Natural killer cell treated with Interleukin-12 subunit alpha and Interleukin-12 subunit beta and Interleukin-15 and Interleukin-18, amount 100 ng/mL, for 72 hours (primary cell): ENCODE measurements at places on chromosomes 7 and 10. TPM values are rescaled to one million over a fixed set of nuclear protein-coding genes. Genes with fewer than 3 reads are reported as not detected.

GRCh38 chr7:114903131-114903530 is 18.8 kb upstream of the MDFIC start:
- no peak overlapping the region for H3K27ac ChIP-seq
- no peak for DNase-seq
- H3K27me3 ChIP-seq, result no peaks in the 10 kb centered on the region
- no peaks in the 10 kb centered on the region for H3K36me3 ChIP-seq
- H3K4me1 ChIP-seq, result no peaks in the 10 kb centered on the region

DNA sequence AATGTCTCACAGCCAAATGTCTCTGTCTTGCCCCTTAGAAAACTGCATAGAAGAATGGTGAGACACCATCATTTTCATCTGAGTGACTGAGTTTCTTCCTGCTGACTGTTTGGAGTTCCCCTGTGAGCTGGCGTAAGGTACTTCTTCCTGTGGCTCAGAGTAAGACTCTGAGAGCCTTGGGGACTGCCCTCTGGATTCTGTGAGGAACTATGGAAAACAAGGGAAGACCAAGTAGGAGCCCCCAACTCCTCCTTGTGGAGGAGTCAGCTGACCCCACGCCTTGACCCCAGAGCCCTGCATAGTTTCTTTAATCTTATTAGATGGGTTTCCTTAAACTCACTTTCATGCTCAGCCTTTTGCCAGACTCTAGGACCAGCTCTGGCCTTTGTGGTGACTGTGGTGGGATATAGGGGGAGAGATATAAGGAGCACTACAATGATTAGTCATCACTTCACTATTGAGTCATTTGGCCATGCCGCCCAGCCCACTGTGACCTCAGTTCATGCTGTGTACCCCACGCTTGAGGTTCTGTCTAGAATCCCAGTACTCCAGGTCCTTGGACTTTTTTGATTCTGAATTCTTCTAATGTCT is 51.8 kb upstream of the FAM133B start:
- DNase-seq, result peak; percentile 89
- peak overlapping the region; percentile 81 for H3K4me3 ChIP-seq
- peak overlapping the region; percentile 100 for H3K27ac ChIP-seq
- H3K36me3 ChIP-seq, result peaks cover 31% of the 10 kb centered on the region
- no peaks in the 10 kb centered on the region for H3K27me3 ChIP-seq

GRCh38 chr10:89684604-89685003 is 16.8 kb upstream of the KIF20B start:
- no peak for DNase-seq
- peaks cover 23% of the 10 kb centered on the region for H3K27me3 ChIP-seq
- H3K36me3 ChIP-seq, result no peaks in the 10 kb centered on the region
- H3K4me3 ChIP-seq, result no peak overlapping the region

GRCh38 chr10:79244068-79244442 is 103.2 kb upstream of the PPIF start:
- H3K27ac ChIP-seq, result peak overlapping the region; percentile 82
- DNase-seq, result no peak
- peak overlapping the region; percentile 88 for H3K4me3 ChIP-seq
- no peaks in the 10 kb centered on the region for H3K36me3 ChIP-seq
- no peaks in the 10 kb centered on the region for H3K27me3 ChIP-seq
- peaks cover 66% of the 10 kb centered on the region for H3K4me1 ChIP-seq

- no peak overlapping the region for H3K4me3 ChIP-seq
- no peaks in the 10 kb centered on the region for H3K27me3 ChIP-seq
- no peaks in the 10 kb centered on the region for H3K36me3 ChIP-seq
Measured at GRCh38 chr10:43249962-43250614, 16.8 kb downstream of the RASGEF1A start.

GRCh38 chr7:24336461-24336860 is 52.5 kb downstream of the NPY start:
- H3K27me3 ChIP-seq, result peaks cover 23% of the 10 kb centered on the region
- peaks cover 6% of the 10 kb centered on the region for H3K36me3 ChIP-seq
- H3K27ac ChIP-seq, result no peak overlapping the region
- no peak overlapping the region for H3K4me3 ChIP-seq

DNA sequence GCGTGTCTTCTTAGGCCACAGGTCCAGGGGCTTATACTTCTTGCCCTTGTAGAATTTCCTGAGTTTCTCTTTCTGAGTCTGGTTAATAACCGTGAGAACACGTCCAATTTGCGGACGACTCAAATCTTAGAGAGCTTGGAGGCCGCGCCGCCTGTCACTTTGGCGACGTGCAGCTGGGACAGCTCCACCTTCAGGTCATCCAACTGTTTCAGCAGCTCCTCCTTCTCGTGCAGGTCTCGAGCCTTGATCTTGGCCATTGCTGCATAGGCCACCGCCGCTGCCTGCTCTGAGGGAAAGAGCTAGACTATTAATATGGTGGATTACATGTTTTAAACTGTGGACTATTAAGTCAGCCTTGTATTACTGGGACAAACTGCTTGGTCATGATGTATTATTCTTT is 26.9 kb downstream of the EVX1 start:
- peaks cover 35% of the 10 kb centered on the region for H3K27me3 ChIP-seq
- H3K4me1 ChIP-seq, result no peaks in the 10 kb centered on the region
- DNase-seq, result no peak
- H3K4me3 ChIP-seq, result no peak overlapping the region
- H3K36me3 ChIP-seq, result peaks cover 13% of the 10 kb centered on the region
- no peak overlapping the region for H3K27ac ChIP-seq

DNA sequence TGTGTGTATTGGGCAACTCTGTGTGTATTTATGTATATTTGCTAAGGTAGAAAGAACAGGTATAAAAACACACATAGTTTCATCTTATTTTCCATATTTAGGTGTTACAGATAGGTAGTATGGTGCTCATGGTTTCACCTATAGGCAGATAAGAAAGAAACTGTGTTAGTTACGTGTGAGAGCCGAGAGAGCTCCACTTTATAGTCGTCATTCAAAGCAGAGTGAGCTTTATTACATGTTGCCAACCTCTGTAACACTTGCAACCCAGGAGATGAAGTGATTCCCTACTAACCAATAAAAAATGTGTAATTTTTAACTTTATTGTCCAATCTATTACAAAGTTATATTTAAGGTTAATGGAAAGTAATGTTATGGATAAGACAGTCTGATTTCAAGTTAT is 121.3 kb downstream of the AGMO start:
- H3K36me3 ChIP-seq, result peaks cover 6% of the 10 kb centered on the region
- H3K4me1 ChIP-seq, result no peaks in the 10 kb centered on the region
- H3K27ac ChIP-seq, result no peak overlapping the region
- H3K27me3 ChIP-seq, result no peaks in the 10 kb centered on the region
- no peak for DNase-seq
- no peak overlapping the region for H3K4me3 ChIP-seq

DNA sequence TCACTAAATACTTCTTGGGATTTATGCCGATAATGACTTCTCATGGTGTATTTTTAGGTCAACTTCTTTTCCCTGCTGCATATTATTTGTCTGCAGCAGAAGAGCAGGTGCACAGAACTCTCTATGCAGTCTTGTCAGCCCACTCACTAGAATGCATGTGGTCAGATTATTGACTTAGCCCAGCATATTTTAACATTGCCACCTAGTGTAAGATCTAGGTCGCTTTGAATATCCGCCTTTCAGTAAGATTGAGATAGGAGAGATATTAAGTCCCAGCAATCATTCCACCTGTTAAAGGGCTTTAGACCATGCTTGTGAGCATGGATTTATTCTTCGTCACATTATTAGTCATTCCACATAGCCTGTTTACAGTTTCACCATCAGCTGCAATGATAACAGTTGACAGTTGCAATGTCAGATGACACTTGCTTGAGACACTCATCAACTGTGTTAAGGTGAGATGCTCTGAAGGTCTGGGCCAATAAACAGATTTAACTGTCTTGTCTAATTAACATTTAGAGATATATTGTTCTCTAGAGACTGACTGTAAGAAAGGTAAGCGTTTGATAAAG is 491.7 kb downstream of the ARL4A start:
- H3K4me1 ChIP-seq, result no peaks in the 10 kb centered on the region
- no peak overlapping the region for H3K4me3 ChIP-seq
- H3K27ac ChIP-seq, result no peak overlapping the region
- no peak for DNase-seq

- no peaks in the 10 kb centered on the region for H3K27me3 ChIP-seq
- DNase-seq, result no peak
- no peak overlapping the region for H3K27ac ChIP-seq
- no peak overlapping the region for H3K4me3 ChIP-seq
Measured at GRCh38 chr10:82685087-82685486, 810.1 kb downstream of the NRG3 start.

GRCh38 chr7:1873857-1874589 is 203.9 kb downstream of the ELFN1 start:
- DNase-seq, result no peak
- no peaks in the 10 kb centered on the region for H3K27me3 ChIP-seq
- H3K4me1 ChIP-seq, result peaks cover 5% of the 10 kb centered on the region
- H3K4me3 ChIP-seq, result no peak overlapping the region

ADAP1 gene
- 161 TPM for total RNA-seq

HKDC1 gene
- total RNA-seq, result not detected

CC2D2B gene
- 1.2 TPM for total RNA-seq

EMX2 gene
- total RNA-seq, result not detected

CRYGN gene
- total RNA-seq, result not detected
